Activated effector memory CD4-positive, alpha-beta T cell treated with anti-CD3 and anti-CD28 coated beads, Interleukin-2, amount 50 U/mL, for 16 hours (primary cell): ENCODE measurements at places on chromosomes 2 and 18.

- DNase-seq, result no peak
Measured at GRCh38 chr2:217751192-217751591, 251.6 kb downstream of the TNS1 start.

- no peak for DNase-seq
Measured at GRCh38 chr2:43223521-43224001, 2.8 kb downstream of the ZFP36L2 start.

GRCh38 chr2:223414646-223415045, 187.5 kb downstream of the SCG2 start:
- no peak for DNase-seq

- DNase-seq, result no peak
Measured at GRCh38 chr2:106143495-106144215, 50.4 kb downstream of the UXS1 start.

DNA sequence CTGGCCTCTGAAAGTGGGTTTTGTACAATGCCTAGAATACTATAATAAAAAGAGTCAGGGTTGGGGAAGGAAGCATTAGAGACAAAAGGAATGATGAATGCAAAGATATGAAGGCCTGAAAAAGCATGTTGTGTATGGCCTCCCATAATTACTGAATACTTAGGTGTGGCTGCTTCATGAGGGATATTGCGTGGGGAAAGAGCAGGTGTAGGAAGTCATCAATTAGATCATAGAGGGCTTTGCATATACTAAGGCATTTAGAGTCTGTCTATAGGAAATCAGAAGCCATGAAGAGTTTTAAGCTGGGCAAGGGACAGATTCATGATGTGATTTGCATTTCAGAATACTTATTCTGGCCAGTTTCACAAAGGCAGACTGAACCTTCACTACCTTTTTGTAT, 48.2 kb downstream of the NCOA1 start:
- no peak for DNase-seq

- DNase-seq, result no peak
Measured at GRCh38 chr2:67716895-67717396, 319.8 kb downstream of the ETAA1 start.

DNA sequence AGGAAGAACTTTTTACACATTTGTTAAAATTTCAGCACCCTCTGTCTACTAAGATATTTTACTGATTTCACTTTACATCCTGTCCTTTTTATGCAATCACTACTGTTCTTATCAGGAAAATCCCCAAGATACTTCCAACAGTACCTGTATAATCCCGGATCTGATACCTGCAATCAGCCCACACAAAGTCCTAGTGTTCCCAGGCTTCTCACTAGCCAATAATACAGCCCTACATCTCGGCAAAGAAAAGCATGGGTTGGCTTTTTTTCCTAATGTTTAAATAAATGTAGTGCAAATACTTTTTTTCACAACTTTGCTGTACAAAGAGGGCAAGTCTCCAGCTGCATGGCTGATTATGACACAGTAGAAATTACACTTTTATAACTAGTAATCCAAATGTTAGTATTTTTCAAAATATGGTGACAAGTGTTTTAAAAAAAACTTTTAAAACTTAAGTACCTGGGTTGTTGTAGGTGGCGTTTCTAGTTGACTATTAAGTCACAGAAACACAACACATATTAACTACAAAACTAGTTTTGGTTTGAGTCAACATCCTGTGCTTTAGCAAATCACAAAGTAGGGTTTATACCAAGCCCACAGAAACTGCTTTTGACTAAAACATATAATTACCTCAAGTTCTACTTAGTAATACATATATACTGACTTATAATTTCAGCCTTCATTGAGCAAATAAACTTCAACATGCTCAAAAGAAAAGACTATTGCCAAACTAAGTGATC, 19.5 kb downstream of the CNOT11 start:
- DNase-seq, result no peak

GRCh38 chr2:217051416-217051815, 191.6 kb upstream of the TNP1 start:
- no peak for DNase-seq

- no peak for DNase-seq
Measured at GRCh38 chr2:192536922-192537624, 342.3 kb upstream of the TMEFF2 start.

DNA sequence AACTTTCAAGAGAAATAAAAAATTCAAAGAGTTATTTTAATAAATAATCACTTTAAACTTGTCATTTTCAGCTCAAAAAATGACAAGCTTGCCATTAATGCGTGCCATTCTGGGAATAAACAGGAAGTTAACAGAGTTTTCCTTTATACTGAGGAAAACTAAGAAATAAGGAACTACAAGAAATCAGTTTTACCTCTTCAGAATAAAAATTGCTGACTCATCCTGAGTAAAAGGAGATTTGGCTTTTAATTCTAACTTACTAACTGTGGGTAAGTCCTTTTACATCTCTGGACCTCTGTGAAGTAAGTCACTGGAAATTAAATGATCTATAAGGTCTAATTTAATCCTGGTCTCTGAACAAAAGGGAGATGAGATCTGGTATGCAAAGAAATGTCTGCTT, 16.1 kb downstream of the CEBPZ start:
- DNase-seq, result no peak

GRCh38 chr2:112827604-112828185, 8.9 kb downstream of the IL1B start:
- DNase-seq, result no peak

- DNase-seq, result no peak
Measured at GRCh38 chr2:11525762-11526161, 8.1 kb upstream of the GREB1 start.
